ENCODE measurements at places on chromosomes 7 and 10.

DNA sequence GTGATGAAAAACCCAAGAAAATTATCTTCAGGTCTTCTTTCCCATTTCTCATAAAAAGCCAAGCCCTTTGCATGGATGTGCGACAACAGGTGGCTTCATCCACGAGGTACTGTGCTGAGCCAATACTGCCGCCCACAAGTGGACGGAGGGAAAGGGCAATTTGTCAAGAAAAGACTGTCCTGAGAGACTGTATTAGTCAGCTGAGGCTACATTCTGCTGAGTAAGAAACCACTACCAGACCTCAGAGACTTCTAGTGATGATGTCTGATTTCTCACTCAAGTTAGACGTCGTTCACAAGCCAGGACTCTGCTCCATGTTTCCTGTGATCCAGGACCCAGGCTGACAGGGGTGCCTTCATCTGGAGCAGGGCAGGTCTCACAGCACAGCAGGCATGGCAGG, 171.5 kb upstream of the CDCA7L start:
- no peak for DNase-seq

DNA sequence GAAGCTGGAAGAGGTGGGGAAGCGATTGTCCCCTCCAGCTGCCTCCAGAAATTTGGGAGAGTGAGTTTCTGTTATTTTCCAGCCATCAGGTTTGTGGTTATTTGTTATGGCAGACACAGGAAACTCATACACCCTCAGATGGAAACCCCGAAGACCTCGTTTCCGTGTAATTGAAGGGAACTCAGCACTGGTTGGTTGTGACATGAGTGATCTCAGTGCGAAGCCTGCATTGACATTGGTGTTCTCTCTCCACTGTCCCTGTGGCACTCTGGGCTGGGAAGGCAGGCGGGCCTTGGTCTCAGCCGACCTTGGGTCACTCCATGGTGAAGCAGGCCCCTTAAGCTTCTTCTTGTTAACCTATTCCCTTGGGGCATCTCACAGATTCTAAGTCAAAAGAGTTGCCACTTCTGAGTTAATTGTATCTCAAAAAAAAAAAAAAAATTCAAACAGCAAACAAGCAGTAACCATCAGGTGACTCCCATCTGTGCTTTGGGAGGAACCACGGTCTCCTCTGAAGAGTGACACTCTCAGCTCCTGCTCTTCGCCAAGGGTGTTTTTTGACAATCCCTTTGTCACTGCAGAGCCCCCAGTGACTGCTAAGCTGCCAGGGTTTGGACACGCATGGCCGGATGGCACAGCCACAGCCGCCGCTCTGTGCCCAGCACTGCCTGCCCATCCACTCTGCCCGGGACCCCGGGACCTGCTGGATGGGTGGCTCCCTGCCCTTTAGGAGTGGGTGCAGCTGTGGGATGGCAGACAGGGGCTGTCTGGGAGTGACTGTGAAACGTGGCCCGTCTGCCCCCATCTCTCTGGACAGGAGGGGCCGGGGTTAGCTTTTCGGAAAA, 233.6 kb downstream of the PRPF18 start:
- DNase-seq: no peak

GRCh38 chr10:12605580-12606405, 256.4 kb downstream of the CAMK1D start:
- DNase-seq: peak; percentile 84

DNA sequence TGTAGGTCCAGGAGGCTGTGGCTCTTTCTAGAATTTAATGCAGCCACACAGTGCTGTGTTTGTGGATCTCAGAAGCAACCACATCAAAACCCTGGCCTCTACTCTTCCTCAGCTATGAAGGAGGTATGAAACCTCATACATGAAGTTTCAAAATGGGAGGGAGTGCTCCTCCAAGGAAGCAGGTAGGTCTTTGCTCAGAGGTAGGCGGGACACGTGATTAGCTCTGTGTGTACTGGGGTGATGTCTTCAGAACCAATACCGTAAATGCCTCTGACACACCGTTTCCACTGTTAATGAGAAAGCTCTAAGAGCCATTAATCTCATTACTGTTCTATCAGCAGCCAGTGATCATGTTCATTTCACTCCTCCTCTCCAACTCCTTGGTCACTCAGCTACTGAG, 126.1 kb downstream of the PLXNA4 start:
- DNase-seq: no peak

DNA sequence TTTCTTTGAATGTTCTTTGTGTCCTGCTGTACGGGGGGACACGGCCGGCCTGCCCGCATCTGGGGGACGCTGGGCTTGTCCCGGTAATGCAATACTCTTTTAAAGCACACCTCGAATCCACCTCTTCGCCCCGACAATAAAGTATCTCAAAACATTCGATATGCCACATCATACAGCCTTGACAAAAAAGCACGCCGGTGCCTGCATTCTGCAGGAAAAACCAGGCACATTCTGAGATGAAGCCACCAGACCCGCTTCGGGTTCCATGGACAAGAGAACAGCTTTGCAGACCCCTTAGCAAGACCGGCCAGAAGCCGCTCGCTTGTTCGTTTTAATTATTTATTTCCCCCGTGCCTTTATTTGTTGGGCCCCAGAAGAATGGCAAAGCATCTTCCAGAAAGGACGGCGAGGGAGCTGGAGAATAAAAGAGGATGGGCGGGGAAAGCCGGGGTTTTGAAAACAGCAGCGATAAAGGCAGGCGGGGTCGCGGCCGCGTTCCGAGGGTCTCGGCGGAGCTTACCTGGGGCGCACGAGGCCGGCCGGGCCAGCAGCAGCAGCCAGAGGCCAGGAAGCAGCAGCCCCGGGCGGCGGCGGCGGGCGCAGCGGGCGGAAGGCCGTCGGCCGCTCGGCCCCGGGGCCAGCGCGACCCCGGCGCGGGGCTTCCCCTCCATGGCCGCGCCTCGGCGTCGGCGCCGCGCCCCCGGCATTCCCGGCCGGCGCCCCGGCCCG, 462 bp downstream of the KIAA1549 start:
- DNase-seq: no peak

All from T47D (cell line).